Mammary microvascular endothelial cell (primary cell): ENCODE measurements at places on chromosomes 13 and 19. TPM values are rescaled to one million over a fixed set of nuclear protein-coding genes. Genes with fewer than 3 reads are reported as not detected.

Gene RFPL4A
- total RNA-seq = 1.8 TPM in 1 of 2 replicates, not detected in the other

Gene LHB
- not detected in 2 replicates for total RNA-seq

Gene APLP1
- total RNA-seq = 3.9 and 7.4 TPM in 2 replicates

Gene FUT1
- total RNA-seq = 5.3 and 6.6 TPM in 2 replicates

Gene POSTN
- 15.5 and 16.8 TPM in 2 replicates for total RNA-seq

Gene PRX
- total RNA-seq = 0.73 and 1.1 TPM in 2 replicates

Gene EBI3
- 0.73 and 1.9 TPM in 2 replicates for total RNA-seq
